ENCODE measurements at places on chromosomes 6 and 20.

- no peak for DNase-seq
Measured at GRCh38 chr20:58116505-58116904, 111.9 kb downstream of the ANKRD60 start.

- DNase-seq: no peak
Measured at GRCh38 chr6:6891949-6892461, 215.8 kb upstream of the RREB1 start.

- DNase-seq: no peak
Measured at GRCh38 chr6:116468293-116468692, 7.1 kb downstream of the CALHM6 start.

DNA sequence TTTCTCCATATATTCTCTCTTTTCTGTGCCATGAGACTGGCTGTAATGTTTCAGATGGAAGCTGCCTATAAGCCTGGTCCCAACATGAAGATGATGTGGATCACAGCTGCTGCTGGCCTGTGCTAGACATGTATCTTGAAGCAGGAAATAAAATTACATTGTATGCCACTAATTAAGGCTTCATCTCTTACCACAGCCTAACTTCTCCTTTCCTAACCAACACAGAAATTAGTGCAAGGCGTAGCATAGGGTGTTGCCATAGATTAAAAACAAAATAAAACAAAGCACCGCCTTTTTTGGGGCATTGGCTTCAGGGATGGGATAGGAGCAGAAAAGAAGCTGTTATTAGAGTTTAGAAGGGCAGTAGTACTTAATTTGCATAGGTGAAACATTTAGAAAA, 4.7 kb upstream of the SLC17A4 start:
- DNase-seq: no peak

DNA sequence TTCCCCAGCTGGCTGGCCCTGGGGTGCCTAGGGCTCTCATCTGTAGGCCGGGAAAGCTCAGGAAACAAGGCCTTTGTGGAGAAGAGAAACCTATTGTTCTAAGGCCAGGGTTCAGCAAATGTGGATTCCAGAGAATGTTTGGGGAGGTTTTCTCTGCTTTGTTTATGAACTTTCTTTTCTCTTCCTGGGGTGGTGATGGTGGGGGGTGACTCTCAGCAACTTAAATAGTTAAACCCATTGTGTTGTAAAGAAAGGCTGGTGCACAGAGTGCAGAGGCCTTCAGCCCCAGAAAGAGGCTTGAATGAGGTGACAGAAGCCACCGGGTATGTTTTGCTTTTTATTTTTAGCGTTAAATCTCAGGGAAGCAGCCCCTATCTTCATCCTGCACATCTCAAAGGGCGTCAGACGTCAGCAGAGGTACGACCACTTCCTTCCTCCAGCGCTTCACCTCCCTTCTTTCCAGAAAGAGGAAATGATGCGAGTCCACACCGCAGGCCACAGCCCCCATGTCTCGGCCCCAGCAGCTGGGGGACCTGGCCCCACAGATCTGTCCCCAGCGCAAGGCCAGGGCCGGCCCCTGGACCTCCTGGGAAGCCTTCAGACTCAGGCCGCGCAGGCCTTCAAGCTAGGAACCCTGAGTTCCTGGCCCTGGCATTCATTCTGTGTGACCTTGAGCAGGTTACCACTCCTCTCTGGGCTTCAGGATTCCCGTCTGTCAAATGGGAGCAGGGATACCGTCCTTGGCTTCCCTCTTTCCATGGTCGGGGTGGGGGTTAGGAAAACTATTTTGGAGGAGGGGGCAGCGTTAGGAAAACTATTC, 605 bp upstream of the PPP1R16B start:
- peak; percentile 65 for DNase-seq

- no peak for DNase-seq
Measured at GRCh38 chr6:2714111-2714895, 36.4 kb downstream of the MYLK4 start.
